Memory B cell (primary cell): ENCODE measurements at places on chromosomes 5 and 9.
A peak's percentile ranks its signal among the peaks of the same experiment; 100 is the strongest.

DNA sequence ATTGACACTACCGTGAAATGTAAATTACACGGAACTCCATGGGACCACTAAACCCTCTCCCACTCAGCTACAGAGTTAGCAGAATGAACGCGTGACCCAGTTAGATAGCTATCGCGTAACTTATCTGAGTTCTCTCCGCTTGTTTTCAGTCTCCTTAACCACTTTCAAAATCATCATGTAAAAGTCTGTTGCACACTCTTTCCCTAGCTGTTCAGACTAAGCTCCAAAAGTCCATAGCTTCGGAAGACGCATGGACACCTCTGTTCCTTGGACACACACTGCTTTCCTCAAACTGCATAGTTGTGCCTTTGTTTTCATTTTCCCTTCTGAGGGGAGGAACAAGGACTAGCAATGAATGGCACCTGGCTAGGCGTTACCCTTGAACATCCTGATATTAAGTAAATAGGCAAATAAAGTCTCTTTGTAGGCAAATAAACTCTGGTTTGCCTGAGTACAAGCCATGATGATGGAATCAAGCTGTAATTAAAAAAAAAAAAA lies 83.3 kb downstream of the DAPK1 start:
- DNase-seq, result no peak

DNA sequence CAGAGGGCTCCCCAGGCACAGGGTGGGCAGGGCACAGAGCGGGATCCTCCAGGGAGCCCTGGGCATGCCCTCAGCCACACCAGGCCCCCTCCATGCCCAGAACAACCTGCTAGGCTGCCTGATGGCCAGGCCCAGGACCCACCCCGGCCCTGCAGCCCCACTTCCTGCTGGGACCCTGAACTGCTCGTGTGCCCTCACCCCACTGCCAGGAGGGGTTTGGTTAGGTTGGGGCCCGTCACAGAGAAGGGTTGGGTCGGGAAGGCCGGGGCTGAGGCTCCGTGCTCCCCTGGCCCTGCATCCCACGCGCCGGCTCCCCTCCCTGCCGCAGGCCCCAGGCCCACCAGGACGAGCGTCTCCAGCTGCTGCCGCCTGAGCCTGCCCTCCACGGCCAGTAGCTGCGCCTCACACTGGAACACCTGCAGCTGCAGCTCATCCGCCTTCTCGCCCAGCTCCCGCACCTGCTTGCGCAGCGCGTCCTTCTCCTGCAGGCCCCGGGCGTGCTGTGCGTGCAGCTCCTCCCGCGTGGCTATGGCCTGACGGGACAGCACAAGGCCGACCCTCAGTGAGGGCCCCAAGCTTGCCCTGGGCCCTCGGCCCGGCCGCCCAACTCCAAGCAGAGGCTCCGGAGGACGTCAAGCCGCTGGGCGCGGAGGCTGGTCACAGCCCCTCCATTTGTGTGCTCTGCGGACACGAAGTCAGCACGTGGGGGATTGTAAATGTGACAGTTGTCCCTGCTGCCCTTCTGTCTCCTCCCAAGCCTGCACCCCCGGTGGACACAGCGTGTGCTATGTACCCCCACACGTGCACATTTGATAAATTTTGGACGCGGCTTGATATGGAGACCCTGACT lies 4.0 kb upstream of the DNLZ start:
- no peak for DNase-seq

- DNase-seq, result peak; percentile 10
These were observed 535 bp upstream of the NFIB start for GRCh38 chr9:14314424-14314928.

GRCh38 chr5:140148508-140148907 lies 22.8 kb downstream of the IGIP start:
- no peak for DNase-seq

GRCh38 chr9:37476930-37477329 lies 8.8 kb upstream of the POLR1E start:
- DNase-seq, result no peak

GRCh38 chr9:125497906-125498305 lies 209.1 kb downstream of the MAPKAP1 start:
- DNase-seq, result no peak

DNA sequence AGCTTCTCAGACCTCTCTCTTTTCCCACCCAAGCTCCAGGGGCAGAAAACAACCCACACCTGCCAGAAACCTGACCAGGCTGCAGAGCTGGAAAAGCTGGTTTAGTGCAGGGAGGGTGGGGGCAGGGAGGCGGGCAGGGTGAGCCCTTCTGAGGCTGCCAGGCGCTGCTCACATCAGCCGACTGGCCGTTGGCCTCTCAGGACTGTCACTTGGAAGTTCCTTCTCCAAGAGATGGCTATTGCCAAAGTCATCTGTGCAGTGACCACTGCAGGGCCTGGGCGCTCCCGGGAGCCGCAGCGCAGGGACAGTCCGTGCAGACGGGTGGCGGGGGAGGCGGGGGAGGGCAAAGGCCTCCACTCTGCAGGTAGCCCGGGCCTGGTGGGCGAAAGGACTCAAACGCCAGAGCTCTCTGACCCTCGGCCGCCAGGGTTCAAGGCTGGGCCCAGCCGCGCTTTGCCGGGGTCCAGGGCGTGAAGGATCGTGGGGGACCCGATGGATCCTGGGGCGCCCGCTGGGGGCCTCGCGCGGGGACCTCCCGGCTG lies 205.0 kb upstream of the IER5L start:
- no peak for DNase-seq

DNA sequence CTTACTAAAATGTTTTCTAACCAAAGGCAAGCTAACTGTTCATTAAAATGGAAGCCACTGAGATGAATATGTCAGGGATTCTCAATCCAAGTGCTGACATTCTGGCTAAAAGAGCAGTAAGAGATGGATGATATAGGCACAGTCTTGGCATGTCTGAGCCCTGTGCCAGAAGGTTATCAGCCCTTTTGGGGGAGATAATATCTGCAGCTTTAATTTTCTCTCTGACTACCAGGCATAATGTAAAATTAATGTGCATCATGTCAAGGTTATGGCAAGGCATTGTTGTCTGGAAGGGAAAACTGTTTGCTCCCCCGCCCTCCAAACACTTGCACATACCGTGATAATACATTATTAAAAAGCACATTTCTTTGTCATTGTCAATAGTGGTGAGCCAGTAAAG lies 609.8 kb downstream of the ZNF608 start:
- DNase-seq, result no peak

DNA sequence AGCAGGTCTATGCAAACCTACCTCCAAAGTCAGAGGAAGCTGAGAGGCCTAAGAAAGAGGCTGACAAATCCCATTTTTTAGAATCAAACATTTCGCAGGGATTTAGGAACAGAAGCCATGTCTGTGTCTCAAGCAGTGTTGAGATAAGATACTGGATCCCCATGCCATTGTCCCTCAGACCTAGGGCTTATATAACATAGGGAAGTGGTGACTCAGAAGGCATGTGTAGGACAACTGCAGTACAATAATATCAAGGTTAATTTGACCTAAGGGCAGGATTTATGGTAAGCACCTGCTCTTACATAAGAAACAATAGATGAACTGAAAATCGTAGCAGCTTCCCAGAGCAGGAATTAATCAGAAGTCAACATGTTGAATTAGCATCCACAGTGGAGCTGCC lies 459.4 kb downstream of the ANXA1 start:
- DNase-seq, result no peak

- no peak for DNase-seq
These were observed 155.0 kb downstream of the MAN2A1 start for GRCh38 chr5:109844695-109845094.

- no peak for DNase-seq
These were observed 45.1 kb upstream of the HMGCS1 start for GRCh38 chr5:43358301-43358700.
